A549 treated with DMSO at 1 μM for 4 hours (cell line): ENCODE measurements at places on chromosomes 13 and 19. TPM values are rescaled to one million over a fixed set of nuclear protein-coding genes. Genes with fewer than 3 reads are reported as not detected.

The ONECUT3 gene
- 0.01 TPM in 1 of 5 replicates, not detected in the others for total RNA-seq

The MAST1 gene
- 1.9 to 2.9 TPM (median 2.2 TPM) in 5 replicates for total RNA-seq

The ZNF728 gene
- not detected in 5 replicates for total RNA-seq

The NFIC gene
- 33.9 to 51.5 TPM (median 40.4 TPM) in 5 replicates for total RNA-seq

The ZNF665 gene
- total RNA-seq = not detected in 5 replicates

The KIR2DL1 gene
- total RNA-seq = not detected in 5 replicates

The CGB7 gene
- 0.35 to 0.92 TPM (median 0.45 TPM) in 5 replicates for total RNA-seq

The OVOL3 gene
- 0.36 to 0.52 TPM (median 0.37 TPM) in 4 of 5 replicates, not detected in the other for total RNA-seq

The PSG7 gene
- total RNA-seq = 0.06 to 0.26 TPM (median 0.09 TPM) in 5 replicates

The CEACAM16 gene
- 0.09 to 0.19 TPM (median 0.13 TPM) in 4 of 5 replicates, not detected in the other for total RNA-seq
